ENCODE measurements at places on chromosomes 2 and 18.

DNA sequence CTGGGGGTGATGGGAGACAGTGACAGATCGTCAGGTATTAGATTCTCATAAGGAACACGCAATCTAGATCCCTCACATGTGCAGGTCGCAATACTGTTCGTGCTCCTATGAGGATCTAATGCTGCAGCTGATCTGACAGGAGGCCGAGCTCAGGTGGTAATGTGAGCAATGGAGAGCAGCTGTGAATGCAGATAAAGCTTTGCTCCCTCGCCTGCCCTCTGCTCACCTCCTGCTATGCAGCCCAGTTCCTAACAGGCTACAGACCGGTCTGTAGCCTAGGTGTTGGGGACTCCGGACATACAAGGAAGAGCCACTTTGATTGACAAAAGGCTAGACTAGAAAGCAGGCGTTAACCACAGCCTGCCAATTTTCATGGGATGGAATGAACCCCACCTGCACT lies 183.6 kb upstream of the TMEM200C start:
- no peak for DNase-seq

DNA sequence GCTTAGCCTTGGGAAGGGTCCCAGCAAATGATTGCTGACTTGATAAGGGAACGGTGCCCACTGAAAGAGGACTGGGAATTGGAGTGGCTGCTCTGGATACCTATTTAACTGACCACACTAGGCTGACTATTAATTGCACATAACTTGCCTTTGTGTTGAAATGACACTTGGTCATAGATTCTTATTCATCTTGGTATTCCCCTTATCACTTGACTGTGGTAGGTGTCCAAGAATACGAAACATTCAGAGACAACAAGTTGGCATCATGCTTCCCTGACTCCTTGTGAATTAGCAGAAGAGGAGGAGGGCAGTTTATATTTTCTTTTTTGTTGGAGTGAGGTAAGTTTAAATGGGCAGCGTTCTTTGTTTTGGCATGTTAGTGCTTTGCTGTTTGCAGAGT lies 13.4 kb downstream of the FMNL2 start:
- no peak for DNase-seq

- no peak for DNase-seq
Measured at GRCh38 chr2:190129421-190130199, 67.1 kb upstream of the MSTN start.

- DNase-seq, result no peak
Measured at GRCh38 chr2:102044967-102045489, 53.3 kb downstream of the IL1R2 start.

DNA sequence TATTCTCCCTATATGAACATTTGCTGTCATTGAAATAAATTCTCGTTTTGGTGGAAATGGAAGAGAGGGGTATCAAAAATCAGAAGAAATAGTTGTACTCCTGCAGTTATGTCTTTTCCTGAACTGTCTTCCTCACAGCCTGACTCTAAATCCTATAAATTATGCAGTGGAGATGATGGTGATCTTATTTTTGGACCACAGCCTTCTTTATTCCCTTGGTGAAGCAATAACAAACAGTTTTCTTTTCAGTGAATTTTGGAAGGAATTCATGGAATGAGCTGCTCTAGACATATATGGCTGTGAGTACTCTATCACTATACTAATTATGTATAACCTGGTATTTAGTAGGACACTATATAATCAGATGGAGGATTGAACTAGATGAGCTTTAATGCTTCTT lies 1.7 kb upstream of the SLC25A12 start:
- no peak for DNase-seq

GRCh38 chr18:54828281-54828881 lies at the start of gene RAB27B:
RAB27B (plus strand) TSS chr18:54828477; CDS start chr18:54877586, 49,109 bp downstream.
- peak; percentile 47 for DNase-seq
